NCI-H1105 treated with DMSO at 0.1 percent for 48 hours (cell line): ENCODE measurements at places on chromosomes 2 and 18.

DNA sequence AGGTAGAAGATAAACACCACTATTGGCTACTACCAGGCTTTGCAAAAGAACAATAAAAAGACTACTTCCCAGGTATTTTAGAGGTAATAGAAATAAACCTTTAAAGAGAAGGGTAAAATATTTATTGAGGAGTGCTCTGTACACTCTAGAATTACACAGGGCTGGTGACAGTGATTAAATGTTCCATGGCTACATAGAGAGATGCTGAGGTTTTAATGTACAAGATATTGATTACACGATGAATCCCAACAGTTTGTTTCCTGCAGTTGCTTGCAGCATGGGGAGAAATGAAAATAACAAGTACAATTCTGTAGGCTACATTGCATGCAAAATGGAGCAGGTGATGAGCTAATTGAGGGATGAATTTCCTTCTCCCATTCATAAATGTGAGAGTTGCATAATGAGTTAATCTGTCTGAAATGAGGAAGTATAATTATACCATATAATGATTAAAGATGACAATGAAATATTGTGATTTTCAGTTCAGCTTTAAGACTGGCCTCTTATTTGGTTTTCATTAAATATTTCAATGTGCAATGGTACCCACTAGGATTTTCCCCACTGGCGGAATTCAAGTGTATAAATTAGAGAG, 266.1 kb downstream of the SOCS6 start:
- peak; percentile 16 for DNase-seq

DNA sequence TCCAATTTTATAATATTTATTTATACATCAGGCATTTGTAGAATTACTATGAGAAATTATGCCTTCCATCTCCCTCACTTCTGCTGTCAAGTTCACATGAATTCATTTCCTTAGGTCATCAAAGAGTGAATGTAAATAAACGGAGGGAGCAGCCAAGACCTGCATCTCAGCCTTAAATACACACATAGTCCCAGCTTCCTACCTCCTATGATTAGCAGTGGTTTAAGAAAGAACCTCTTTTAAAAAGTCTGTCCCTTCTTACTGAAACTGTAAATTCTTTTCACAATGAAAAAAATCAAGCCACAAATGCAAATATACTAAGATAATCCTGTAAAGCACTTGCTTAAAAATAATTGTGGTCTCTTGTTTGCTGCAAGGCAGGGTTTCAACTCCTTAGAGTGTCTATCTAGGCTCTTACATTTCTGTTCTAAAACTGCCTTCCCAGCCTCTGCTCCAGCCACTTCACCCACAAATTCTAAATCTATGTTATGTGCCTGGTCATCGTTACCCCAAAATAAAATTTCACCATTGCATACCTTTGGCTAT, 532.7 kb upstream of the FSHR start:
- DNase-seq: no peak

GRCh38 chr2:237600205-237600846, 9.8 kb upstream of the RAB17 start:
- no peak for DNase-seq

DNA sequence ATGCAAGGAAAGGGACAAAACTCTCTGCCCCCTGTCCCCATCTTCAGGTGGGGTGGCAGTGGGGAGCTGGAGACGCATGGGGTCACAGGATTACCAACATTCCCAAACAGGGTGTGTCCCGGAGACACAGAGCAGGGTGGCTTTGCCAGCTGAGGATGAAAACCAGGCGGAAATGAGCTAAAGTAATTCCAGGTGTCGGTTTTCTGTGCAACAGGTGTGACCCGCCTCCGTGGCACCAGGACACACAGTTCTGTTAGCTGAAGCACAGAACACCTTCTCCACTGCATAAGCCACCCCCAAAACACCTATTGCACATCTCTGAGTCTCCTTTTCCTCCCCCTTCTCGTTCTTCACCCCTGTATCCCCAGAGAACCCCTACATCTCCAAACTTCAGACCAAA, 122.7 kb upstream of the GLI2 start:
- no peak for DNase-seq

DNA sequence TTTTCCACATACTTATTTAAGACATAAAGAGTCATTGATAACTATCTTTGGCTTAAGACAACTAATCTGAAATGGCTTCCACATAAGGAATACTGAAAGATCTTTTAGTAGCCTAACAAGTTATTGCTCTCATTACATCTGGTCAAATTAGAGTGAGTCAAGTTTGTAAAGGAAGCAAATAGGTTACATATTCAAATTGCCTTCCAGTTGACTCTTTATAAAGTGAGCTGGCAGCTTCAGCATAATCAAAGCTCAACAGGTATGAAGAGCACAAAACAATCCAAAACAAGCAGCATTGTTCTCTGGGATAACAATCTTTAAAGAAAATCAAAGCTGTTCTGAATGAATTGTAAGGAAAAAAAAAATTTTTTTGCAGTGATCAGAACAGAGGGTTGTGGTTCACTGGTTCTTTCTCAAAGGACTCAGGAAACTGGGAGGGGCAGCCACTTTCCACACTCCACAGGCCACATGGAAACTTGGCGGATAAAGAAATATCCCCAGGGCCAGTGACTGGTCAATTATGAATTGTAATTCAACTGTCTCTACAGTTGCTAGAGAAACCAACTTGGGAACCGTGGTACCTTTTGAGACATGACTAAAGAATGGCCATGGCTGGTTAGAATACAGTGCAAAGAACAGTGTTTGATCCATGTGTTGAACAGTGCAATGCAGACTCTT, 369.3 kb upstream of the KCNH7 start:
- DNase-seq: no peak

DNA sequence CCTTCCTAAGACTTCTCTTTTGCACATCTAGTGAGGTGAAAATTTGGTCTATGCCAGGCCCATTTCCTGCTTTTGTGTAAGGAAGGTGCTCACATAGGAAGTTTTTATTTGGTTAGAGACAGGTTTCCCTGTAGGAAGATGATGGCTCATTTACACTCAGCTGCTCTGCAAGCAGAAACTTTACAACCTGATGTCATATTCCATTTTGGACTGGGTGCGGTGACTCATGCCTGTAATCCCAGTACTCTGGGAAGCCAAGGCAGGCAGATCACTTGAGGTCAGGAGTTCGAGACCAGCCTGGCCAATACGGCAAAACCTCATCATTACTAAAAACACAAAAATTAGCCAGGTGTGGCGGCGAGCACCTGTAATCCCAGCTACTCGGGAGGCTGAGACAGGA, 35.8 kb downstream of the CASP10 start:
- DNase-seq: no peak

DNA sequence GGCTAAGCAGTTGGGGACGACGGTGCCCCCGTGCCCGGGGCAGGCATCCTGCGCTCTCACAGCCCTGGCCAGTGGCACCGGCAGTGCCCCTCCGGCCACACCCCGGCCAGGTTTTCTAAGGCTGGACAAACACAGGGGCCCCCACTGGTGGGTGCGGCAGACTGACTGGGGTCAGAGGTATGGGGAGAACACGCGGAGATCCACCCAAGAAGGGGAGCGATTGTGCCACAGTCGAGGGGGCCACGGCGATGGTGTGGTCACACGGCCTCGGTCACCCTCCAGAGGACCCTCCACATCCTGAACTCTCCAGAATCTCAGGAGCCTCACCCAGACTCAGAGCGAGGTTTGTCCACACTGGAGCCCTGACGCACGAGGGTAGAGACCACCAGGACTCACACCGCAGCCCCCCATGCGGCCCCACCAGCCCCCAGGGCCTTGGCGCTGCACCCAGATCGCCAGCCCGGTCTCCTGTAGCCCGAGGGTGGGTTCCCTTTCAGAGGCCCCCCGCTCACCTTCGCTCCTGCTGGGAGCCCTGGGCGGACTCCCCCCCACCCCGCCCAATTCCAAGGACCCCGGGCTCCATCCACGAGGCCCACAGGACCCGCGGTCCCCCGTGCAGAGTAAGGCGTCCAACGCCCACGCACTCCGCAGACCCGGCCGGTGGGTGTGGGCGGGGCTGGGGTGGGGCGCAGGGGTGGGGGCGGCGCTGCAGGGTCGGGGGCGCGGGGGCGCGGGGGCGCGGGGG, 15.2 kb downstream of the PDCD1 start:
- DNase-seq: no peak

GRCh38 chr2:111919794-111920608, 21.6 kb downstream of the MERTK start:
- no peak for DNase-seq

- no peak for DNase-seq
Measured at GRCh38 chr18:48191494-48191893, 217.7 kb downstream of the ZBTB7C start.

DNA sequence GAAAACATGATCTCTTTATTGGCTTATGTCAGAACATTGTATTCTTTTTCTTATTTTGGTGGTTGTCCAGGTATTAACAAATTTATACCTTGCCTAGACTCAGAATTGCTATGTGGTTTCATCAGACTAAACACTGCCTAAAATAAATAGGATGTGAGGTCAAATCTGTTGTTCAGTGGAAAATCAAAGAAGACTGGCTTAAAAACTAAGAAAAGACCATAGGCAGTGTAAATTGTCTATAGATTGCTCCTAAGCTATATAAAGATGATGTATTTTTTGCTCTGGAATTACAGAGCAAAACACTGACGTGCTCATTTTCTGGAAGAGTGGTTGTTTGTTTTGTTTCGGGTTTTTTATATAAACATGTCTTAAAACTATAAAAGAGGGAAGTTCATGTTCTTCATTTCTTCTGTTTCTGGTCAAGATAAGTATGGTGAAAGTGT, 266.0 kb downstream of the ALPK2 start:
- no peak for DNase-seq
